Stimulated activated CD4-positive, alpha-beta T cell treated with anti-CD3 and anti-CD28 coated beads, TNF-alpha, amount 100 ng/mL, for 1 hour (primary cell): ENCODE measurements at places on chromosomes 6 and 20.

DNA sequence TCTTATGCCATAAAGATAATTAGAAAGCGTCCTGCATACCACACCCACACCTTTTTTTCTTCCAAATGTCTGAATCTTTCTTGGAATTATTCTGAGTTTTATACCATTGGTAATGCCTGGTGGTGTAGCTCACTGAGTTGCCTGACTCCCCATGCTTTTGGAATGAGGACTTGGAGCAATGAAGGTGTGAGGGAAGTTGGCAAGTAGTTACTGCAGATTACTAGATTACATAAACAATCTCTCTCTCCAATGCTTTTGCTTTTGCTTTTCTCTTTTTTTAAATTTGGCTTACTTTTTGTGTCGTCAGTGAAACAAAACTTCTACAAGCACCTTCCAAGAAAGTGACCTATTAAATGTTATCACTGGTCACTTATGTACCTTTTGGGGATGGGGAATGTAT lies 406.1 kb upstream of the SOX4 start:
- no peak for DNase-seq

- no peak for DNase-seq
Observed at GRCh38 chr6:127792616-127793015, 108.2 kb downstream of the THEMIS start.

- no peak for DNase-seq
Observed at GRCh38 chr6:111478749-111479148, 4.3 kb downstream of the REV3L start.

- no peak for DNase-seq
Observed at GRCh38 chr20:46583411-46584214, 33.2 kb upstream of the OCSTAMP start.
